ENCODE measurements at places on chromosomes 6 and 20.

- no peak for DNase-seq
Measured at GRCh38 chr20:7264137-7264536, 496.7 kb downstream of the BMP2 start.

- no peak for DNase-seq
Measured at GRCh38 chr6:9834233-9834632, 580.6 kb downstream of the TFAP2A start.

- DNase-seq = no peak
Measured at GRCh38 chr6:112156668-112157067, 69.3 kb downstream of the FAM229B start.

DNA sequence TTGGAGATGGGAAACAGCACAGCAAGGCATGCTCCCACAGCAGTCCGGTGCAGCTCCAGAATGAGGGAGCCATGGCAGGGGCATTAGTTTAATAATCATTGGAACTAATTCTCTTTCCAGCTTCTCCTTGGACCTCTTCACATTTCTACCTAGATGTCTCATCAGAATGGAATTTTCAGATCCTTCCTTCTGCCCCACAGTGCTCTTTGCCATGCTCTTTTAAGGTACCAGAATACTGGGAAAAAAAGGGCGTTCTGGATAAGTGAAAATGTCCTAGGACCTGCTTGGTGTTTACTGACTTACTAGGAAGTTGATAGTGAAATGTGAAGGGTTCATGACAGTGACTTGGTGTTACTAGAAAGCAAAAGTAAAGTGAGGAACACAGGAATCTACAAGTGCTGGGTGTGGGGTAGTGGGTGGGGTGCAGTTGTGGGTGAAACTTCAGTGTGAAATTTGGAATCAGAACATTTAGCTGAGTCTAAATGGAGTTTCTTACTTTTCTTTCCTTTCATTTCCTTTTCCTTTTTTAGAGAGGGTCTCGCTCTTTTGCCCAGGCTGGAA is 207.1 kb downstream of the ARID1B start:
- DNase-seq = no peak

DNA sequence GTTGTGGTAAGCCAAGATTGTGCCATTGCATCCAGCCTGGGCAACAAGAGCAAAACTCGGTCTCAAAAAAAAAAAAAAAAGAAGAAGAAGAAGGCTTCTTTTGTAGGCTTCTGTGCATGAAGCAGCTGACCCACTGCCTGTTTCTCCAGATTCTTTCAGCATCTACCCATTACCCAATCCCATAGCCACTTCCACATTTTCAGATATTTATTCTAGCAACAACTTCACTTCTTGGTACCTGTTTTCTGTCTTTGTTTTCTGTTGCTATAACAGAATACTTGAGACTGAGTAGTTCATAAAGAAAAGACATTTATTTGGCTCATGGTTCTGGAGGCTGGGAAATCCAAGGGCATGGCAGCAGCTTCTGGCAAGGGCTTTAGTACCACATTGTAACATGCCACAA is 95.3 kb upstream of the SGK1 start:
- no peak for DNase-seq

- DNase-seq = no peak
Measured at GRCh38 chr20:24158281-24158680, 169.7 kb upstream of the GGTLC1 start.

- no peak for DNase-seq
Measured at GRCh38 chr6:84808491-84809061, 44.2 kb upstream of the TBX18 start.

- no peak for DNase-seq
Measured at GRCh38 chr6:166296035-166296883, 11.9 kb downstream of the PRR18 start.

DNA sequence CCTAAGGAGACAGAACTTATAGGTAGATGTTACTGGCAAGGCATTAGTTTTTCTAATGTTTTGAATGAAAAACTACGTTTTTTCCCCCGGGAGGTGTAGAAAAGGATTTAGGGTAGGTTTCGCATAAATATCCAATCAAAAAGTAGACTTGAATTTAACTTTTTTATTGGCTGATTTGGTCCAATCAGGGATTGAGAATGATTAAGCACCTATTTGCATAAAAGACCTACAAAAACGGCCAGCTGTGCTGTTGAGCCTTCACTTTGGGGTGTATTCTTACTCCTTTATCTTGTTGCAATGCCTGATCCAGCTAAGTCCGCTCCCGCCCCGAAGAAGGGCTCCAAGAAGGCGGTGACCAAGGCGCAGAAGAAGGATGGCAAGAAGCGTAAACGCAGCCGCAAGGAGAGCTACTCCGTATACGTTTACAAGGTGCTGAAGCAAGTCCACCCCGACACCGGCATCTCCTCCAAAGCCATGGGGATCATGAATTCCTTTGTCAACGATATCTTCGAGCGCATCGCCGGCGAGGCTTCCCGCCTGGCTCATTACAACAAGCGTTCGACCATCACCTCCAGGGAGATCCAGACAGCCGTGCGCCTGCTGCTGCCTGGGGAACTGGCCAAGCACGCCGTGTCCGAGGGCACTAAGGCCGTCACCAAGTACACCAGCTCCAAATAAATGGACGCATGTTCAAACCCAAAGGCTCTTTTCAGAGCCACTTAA is 113.5 kb upstream of the BTN3A2 start:
- no peak for DNase-seq

- DNase-seq = no peak
Measured at GRCh38 chr20:19767070-19767469, 9.0 kb downstream of the RIN2 start.

DNA sequence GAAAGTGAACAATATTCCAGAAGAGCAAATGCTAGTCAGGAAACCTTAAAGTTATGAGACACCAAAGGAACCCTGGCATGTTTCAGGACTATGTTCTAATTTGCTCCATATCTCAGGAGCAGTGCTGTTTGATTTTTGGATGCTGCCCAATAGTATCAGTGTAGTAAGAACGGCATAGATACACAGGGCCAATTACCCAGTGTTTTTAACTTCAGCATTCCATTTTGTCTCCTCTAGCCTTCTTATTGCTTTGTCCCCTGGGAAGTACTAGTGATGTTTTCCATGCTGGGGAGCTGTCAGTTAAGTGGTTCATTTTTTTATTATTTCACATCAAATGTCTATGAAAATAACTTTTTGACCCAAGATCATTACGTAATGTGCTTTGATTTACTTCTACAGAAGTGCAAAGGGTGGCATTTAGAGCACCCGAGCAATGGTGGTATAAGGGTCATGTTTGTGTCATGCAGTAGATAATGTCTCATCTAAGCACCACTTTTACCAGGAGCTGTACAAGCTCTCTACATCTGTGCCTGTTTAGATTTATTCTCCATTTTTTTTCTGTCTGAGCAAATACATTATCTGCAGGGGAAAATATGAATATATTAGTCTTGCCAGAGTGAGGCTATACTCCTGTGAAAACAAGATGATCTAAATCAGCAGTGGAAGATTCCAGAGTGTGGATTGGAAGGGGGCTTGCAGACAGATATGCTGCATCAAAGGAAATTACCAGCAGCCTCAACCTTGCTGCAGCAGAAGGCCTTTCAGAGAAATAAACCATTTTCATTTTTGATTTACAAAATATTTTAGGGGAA is 198.8 kb upstream of the OPRM1 start:
- no peak for DNase-seq

DNA sequence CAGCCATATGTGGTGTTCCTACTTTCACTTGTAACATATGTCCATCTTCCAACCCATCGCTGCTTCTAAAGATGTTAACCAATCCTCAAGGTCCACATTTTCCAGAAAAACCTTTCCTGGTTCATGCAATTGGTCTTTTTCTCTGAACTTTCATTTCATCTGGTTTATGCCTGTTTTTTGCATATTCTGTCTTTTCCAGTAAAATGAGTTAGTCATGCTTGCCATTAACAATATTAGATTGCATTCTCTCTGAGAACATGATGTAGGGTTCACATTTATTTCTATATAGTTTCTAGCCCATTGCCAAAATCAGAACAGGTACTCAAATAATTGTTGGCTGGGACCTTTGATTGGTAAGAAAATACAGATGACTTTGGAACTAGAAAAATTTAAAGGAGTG is 36.7 kb downstream of the HIVEP2 start:
- no peak for DNase-seq

- DNase-seq = no peak
Measured at GRCh38 chr20:22579711-22580697, 4.4 kb downstream of the FOXA2 start.

DNA sequence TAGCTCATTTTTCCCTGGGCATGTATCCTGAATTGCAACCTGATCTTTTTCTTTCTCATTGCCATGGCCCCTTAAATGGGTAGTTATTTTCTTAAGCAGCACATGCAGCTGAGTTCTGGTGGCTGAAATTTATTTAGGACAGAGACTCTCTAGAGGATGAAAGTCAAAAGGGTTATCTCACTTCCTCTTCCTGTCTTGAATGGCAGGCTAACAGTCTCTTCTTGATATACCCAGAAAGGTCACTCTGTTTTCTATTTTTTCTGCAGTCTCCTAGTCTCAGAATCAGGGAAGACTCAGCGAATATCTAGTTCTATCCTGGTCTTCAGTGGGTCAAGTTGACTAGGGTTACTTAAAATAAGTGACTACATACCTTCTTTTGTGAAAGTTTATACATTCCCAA is 243.3 kb downstream of the EPHA7 start:
- no peak for DNase-seq

DNA sequence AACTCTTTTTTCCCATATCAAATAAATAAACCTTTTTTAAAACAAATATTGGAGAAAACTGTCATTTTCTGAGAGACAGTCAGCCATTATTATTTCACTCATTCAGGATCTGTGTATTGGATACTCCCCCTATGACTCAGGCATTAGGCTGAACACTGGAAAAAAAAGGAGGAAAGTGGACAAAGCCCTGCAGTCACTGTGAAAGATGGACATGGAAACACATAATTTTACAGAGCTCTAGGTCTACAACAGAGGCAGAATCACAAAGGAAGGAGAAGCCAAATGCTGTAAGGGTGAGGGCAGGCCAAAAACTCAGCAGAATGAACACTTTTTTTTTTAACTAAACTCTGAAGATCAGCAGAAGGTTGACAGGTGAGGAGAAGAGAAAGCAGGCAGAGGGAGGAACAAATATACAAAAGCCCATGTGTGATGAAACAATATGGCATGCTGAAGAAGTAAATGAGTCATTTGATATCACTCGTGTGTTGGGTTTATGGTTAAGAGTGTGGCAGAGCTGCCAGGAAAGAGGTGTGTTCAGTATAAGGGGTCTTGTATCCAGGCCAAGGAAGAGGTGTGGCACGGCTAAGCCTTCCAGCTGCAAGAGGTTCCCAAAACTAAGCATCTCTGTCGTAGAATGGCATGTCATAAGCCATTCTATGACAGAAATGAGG is 39.1 kb downstream of the EPB41L2 start:
- DNase-seq = no peak

All from esophagus muscularis mucosa (tissue), 4 donors.